ENCODE measurements at places on chromosomes 5 and 9.

DNA sequence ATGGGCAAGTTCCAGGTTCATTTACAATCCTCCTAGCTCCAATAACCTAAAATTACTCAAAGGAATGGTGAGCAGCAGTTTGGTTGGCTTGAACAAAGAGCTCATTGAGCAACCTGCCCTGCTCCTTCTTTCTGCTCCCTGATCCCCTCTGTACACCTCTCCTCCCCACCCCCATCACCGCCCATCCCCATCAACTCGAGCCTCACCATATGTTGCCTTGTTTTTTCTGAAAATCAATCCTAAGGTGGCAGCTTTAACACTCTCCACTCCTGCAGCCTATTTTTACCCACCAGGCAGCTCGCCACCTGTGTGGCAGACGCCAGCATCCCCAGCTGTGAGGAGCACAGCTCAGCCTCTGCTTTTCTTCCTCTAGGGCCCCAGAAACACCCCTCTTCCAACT is 533.4 kb upstream of the BRINP1 start:
- DNase-seq, result no peak

- no peak for DNase-seq
These were observed 25.4 kb downstream of the SRFBP1 start for GRCh38 chr5:121987052-121987684.

- no peak for DNase-seq
These were observed 64.5 kb downstream of the EPB41L4B start for GRCh38 chr9:109256336-109256735.

DNA sequence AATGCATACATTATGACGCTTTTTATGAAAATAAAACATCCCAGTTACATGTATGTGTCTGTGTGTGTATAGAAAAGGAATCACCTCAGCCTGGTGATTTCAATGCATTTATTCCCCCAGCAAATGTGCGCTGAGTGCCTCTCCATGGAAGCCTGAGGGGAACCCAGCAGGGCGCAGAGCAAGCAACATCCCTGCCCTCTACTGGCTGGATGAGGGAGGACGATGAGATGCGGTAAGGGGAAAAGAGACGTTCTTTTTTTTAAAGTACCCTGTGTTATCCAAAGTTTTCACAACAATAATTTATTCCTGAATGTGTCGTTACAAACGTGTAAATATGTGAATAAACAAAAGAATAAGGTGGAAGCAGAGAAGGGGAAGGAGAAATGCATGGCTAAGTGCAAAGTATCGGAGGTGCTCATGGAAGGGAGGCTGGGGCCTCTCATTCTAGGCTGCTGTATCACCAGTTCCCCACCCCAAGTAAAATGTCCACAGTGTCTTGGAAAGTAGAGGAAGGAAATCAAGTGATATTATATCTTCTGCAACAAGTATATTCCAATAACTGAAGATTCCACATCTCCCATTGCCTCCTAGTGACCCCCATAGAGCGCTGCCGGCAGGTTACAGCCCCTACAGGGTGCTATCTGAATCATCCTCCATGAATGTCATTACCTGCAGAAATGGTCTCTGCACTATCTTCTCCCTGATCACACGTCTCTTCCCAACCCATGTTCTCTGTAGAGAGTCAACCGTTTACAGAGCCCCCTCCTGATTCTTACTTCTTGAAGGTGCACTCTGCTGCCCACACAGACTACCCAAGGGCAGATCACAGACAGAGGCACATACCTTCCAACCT is 13.0 kb upstream of the ABLIM3 start:
- peak; percentile 24 for DNase-seq

DNA sequence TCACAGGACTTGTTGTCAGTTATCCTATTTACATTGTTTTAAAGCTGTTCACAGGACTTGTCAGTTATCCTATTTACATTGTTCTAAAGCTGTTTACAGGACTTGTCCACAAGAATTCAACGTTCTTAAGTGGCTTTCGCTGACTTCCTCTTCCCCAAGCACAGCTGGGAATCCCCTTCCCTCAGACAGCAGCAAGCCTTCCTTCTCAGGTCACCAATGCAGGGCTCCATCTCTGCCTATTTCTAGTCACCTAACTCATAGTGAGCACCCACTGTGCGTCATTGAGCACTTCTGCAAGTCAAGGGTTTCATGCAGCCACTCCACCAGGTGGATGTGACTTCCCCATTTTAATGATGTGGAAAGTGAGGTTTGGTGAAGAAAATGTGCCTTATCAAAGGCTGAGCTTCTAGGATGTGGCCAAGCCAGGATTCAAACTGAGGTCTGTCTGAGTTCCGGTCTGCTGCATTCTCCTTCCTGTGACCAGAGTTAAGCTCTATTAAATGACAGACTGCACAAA is 109.8 kb upstream of the ZNF462 start:
- peak; percentile 70 for DNase-seq

DNA sequence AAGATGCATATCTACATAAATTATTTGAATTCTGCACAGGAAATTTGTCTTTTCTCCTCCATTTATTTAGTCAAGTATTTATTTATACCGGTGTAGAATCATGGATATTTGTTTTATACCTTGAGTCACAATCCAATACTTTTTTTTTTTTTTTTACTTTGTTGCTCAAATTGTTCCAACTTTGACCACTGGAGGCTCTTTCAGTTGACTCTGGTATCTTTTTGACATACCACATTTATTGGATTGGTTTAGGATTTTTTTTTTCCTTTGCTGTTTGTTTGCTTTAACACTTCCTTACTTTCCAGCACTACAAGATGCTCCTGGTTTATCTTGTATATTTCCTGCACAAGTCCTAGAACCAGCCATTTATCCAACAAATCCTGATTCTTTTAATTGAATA is 543.1 kb upstream of the RIOK2 start:
- no peak for DNase-seq

DNA sequence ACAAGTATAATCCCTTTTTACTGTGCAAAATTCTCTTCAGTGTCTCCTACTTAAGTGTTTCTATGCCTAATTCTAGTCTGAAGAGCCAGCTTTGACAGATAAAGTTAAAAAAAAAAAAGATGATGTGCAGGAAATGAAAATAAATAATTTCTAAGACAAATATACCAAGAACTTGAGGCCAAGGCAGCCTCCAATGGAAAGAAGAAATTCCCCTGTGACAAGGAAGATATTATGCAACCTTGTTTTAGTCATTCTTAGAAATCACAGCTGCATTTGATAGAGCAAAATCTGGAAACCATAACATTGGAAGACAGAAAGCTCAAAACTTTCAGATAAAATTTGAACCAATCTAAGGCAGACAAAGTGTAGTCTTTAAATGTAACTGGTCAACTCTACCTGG is 375.9 kb upstream of the TLE4 start:
- DNase-seq, result no peak

GRCh38 chr5:4230786-4231641 is 635.4 kb downstream of the IRX1 start:
- DNase-seq, result no peak

DNA sequence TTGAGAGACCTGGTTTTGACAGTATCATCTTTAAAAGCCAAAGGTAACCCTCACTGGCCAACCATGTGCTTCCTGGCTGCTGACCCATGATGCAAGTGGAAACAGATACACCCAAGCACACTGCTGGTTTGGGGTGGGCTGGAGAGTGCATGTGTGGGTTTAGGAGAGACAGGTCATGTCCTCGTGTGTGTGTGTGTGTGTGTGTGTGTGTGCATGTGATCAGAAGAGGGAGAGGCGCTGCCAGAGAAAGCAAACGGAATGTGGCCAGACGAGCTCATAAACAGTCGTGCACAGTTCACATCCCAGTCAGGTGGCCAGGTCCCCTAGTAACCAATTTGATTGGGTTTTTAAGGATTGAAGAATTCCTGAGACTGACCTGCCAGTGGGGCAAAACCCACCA is 112.8 kb upstream of the ICE1 start:
- no peak for DNase-seq

GRCh38 chr5:57383093-57383861 is 99.3 kb downstream of the ACTBL2 start:
- DNase-seq, result no peak

GRCh38 chr9:113446323-113446740 is 17.2 kb upstream of the RGS3 start:
- DNase-seq, result no peak

- no peak for DNase-seq
These were observed 368 bp downstream of the SURF1 start for GRCh38 chr9:133355881-133356357.

GRCh38 chr5:95027151-95027721 is 257.7 kb downstream of the MCTP1 start:
- peak; percentile 58 for DNase-seq

GRCh38 chr5:172701291-172701656 is 60.2 kb downstream of the NEURL1B start:
- no peak for DNase-seq

- no peak for DNase-seq
These were observed 124.9 kb upstream of the C6 start for GRCh38 chr5:41338136-41338675.

- DNase-seq, result no peak
These were observed 135.9 kb downstream of the GADD45G start for GRCh38 chr9:89740722-89741121.

- DNase-seq, result no peak
These were observed 1.7 kb upstream of the MRNIP start for GRCh38 chr5:179860301-179860700.

GRCh38 chr5:116370886-116371285 is 203.7 kb downstream of the SEMA6A start:
- DNase-seq, result no peak

GRCh38 chr5:62603934-62604333 is 25.3 kb downstream of the LRRC70 start:
- DNase-seq, result no peak

DNA sequence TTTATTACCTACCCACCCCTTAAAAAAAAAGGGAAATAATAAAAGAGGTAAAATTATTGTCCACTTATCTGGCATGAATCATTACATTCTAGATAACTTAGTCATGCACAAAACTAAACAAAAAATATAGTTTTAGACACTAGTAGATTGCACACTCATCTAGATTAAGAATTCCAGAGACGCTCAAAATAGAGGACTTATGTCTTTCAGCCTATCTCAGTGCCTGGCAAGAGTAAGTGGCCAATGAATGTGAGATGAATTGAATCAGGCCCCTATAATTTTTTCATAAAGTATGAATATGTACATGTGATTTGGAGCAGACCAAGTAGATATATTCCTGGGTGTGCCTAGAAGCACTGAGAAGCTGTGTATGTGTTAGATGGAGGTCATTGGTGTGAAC is 2.0 kb upstream of the RXFP3 start:
- DNase-seq, result no peak

DNA sequence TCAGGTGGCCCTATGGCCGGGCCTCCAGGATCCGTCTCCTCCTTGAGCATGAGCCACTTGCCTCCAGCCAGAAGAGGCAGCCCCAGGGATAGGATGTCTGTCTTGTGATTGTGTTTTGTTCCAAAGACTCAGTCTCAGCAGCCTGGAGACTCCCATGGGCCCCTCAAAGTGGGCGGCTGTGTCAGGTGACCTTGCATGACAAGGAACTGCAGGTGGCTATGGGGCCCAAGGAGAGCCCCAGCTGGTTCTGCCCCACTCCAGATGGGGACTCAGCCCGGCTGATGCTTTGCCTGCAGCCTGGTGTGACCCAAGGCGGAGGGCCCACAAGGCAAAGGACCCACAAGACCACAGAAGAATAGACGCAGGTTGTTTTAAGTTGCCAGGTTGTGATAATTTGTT is 284.3 kb upstream of the IRX4 start:
- DNase-seq, result no peak
